ENCODE measurements at places on chromosomes 2 and 18.

GRCh38 chr2:240449764-240450531, 14.5 kb downstream of the GPC1 start:
- peaks cover 7% of the 10 kb centered on the region for H3K4me1 ChIP-seq
- H3K27ac ChIP-seq: no peak overlapping the region
- H3K27me3 ChIP-seq: peaks cover 36% of the 10 kb centered on the region
- DNase-seq: no peak

DNA sequence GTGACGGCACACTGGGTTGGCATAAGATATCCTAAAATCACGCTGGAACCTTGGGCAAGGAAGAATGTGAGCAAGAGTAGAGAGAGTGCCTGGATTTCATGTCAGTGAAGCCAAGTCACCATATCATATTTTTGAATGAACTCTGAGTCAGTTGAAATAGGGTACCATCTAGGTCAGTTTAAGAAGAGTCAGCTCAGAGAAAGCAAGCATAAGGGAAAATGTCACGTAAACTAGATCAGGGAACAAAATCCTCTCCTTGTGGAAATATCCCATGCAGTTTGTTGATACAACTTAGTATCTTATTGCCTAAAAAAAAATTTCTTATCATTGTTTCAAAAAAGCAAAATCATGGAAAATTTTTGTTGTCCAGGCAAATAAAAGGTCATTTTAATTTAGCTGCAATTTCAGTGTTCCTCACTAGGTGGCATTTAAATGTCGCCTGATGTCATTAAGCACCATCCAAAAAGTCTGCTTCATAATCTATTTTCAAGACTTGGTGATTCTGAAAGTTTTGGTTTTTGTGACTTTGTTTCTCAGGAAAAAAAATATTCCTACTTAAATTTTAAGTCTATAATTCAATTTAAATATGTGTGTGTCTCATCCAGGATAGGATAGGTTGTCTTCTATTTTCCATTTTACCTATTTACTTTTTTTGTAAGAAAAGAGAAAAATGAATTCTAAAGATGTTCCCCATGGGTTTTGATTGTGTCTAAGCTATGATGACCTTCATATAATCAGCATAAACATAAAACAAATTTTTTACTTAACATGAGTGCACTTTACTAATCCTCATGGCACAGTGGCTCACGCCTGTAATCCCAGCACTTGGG, 19.6 kb downstream of the RSAD2 start:
- no peaks in the 10 kb centered on the region for H3K27me3 ChIP-seq
- peaks cover 3% of the 10 kb centered on the region for H3K36me3 ChIP-seq
- H3K27ac ChIP-seq: peak overlapping the region; percentile 4
- no peak for DNase-seq
- H3K4me1 ChIP-seq: peaks cover 7% of the 10 kb centered on the region

- no peaks in the 10 kb centered on the region for H3K36me3 ChIP-seq
- no peak overlapping the region for H3K4me3 ChIP-seq
- no peak overlapping the region for H3K27ac ChIP-seq
- no peaks in the 10 kb centered on the region for H3K27me3 ChIP-seq
- DNase-seq: no peak
These were observed 170.6 kb downstream of the FIGN start for GRCh38 chr2:163565192-163565591.

GRCh38 chr2:240450532-240451107, 15.2 kb downstream of the GPC1 start:
- no peaks in the 10 kb centered on the region for H3K36me3 ChIP-seq
- H3K4me1 ChIP-seq: peaks cover 7% of the 10 kb centered on the region
- H3K27ac ChIP-seq: no peak overlapping the region
- peaks cover 39% of the 10 kb centered on the region for H3K27me3 ChIP-seq

- peaks cover 3% of the 10 kb centered on the region for H3K27me3 ChIP-seq
- no peaks in the 10 kb centered on the region for H3K4me1 ChIP-seq
- no peak for DNase-seq
- no peak overlapping the region for H3K27ac ChIP-seq
- H3K36me3 ChIP-seq: no peaks in the 10 kb centered on the region
These were observed 87.2 kb downstream of the PPP1R1C start for GRCh38 chr2:182072861-182073260.

DNA sequence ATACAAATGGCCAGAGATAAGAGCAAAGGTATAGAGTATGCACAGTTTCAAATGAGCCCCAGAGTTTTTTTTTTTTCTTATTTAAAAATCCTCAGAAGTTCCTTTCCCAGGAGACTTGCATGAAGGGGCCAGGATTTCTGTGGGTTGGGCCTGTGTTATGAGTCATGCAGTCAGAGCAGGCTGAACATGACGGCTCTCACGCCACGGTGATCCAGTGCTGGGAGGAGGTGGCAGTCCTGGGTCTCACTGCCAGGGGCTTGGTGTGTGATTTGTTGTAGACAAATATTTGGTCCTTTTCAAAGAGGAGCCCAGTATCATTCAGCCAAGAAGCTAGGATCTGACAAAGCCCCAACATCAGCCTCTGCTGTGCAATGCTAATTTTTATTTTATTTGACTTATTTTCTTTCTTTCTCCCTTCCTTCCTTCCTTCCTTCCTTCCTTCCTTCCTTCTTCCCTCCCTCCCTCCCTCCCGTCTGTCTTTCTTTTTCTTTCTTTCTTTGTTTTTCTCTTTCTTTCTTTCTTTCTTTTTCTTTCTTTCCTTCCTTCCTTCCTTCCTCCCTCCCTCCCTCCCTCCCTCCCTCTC, 10.4 kb upstream of the KCNE4 start:
- H3K36me3 ChIP-seq: no peaks in the 10 kb centered on the region
- H3K4me3 ChIP-seq: no peak overlapping the region
- H3K27me3 ChIP-seq: no peaks in the 10 kb centered on the region
- no peak for DNase-seq

DNA sequence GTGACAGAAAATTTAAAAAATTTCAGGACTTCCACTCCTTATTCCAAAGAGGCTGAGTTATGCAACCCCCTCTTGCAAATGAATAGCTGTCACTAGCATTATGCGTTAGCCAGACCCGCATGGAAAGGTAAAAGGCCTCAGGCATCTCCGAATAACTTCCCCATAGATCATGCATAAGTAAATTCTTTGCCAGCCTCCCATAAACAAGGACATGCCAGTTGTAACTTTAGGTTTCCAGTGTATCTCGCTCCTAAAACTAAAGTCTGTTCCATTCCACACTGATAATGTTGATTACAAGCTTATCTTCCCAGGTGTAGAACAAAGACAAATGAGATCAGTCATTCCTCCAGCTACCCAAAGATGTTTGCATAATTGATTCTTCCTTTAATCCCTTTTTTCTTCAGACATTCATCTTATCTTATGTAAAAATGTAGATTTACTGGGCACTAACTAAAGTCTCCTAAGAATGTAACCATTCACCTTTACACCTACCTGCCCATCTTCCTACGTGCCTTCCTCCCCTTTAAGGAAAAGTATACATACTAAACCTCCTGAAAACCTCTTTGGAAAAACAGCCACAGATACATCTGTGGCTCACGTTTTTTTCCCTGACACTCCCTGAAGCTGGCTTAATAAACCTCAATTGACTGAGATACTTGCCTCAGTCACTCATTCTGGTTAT, 13.6 kb upstream of the NFU1 start:
- DNase-seq: no peak
- H3K4me1 ChIP-seq: peaks cover 30% of the 10 kb centered on the region
- no peaks in the 10 kb centered on the region for H3K36me3 ChIP-seq
- H3K27me3 ChIP-seq: no peaks in the 10 kb centered on the region
- H3K4me3 ChIP-seq: no peak overlapping the region

DNA sequence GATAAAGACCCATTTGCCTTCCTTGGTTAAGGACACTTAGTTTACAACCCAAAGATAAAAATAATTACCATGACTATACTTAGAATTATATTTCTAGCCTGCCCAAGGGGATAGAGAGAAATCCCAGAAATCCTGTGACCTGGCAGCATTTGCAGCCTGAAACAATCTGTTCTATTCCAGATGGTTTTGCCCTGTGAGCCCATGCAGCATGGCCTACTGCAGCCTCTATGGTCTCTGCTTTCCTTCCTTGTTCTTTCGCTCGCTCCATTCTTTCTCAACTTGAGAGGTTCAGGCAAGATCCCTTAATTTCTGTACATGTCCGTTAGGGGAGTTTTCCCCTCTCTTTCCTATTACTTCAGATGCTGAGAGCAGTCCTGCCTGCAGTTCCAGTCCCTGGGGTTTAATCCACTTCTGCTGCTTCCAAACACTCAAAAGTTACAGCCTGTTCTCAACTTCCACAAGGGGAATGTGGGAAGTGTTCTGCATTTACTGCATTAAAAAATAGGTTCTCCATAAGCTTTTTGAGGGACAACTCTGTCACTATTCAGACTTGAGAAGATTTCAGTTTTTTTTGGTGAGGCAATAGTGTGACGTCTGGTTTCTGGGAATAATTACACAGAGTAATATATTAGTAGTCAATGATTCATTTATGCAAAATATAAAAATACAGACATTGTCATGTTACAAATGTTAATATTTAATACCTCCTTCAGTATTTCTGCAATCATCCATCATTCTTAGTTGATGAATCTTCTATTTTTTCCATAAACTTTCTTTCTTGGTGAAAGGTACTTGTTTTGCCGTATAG, 80.3 kb downstream of the CDCA7 start:
- no peaks in the 10 kb centered on the region for H3K36me3 ChIP-seq
- H3K4me1 ChIP-seq: peaks cover 7% of the 10 kb centered on the region
- no peak overlapping the region for H3K27ac ChIP-seq
- H3K27me3 ChIP-seq: peaks cover 11% of the 10 kb centered on the region

- H3K4me1 ChIP-seq: no peaks in the 10 kb centered on the region
- DNase-seq: no peak
- no peak overlapping the region for H3K27ac ChIP-seq
- no peaks in the 10 kb centered on the region for H3K27me3 ChIP-seq
- H3K36me3 ChIP-seq: peaks cover 12% of the 10 kb centered on the region
- no peak overlapping the region for H3K4me3 ChIP-seq
These were observed 130.0 kb downstream of the TAF4B start for GRCh38 chr18:26356045-26356785.

DNA sequence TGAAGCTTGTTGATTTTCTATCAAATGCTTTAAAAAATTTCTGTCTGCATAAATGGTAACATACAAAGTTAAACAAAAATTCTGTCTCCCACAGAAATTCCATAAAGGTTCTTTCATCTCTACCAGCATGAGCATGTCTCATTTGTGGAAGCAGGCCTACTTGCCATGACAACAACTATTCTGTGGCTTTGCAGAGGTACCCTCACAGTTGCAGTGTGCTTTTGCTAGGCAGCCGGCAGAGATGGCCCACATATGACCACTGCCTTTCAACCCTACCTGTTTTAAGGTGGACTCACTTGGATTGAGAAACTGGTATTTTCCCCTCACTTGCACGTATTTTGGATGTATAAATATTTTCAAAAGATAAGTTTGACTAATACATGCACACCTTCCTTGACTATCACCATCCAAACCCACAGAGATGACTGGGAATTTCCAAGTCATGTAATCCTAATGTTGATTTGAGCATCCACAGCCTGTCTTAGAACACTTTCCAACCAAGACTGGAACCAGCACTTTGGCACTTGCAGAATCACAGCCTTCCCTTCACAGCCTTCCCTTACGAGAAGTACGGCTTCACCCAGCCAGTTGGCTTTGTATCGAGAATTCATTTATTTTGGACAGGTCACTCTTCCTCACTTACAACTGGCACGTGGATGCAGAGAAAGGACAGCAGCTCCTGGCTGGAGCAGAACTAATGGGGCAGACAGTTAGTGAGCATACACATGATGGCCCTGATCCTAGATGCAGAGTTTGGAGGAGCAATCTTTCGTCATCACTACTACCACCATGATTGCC, 9.3 kb upstream of the FHL2 start:
- no peaks in the 10 kb centered on the region for H3K36me3 ChIP-seq
- no peak overlapping the region for H3K4me3 ChIP-seq
- H3K27ac ChIP-seq: no peak overlapping the region
- no peaks in the 10 kb centered on the region for H3K4me1 ChIP-seq
- no peak for DNase-seq

DNA sequence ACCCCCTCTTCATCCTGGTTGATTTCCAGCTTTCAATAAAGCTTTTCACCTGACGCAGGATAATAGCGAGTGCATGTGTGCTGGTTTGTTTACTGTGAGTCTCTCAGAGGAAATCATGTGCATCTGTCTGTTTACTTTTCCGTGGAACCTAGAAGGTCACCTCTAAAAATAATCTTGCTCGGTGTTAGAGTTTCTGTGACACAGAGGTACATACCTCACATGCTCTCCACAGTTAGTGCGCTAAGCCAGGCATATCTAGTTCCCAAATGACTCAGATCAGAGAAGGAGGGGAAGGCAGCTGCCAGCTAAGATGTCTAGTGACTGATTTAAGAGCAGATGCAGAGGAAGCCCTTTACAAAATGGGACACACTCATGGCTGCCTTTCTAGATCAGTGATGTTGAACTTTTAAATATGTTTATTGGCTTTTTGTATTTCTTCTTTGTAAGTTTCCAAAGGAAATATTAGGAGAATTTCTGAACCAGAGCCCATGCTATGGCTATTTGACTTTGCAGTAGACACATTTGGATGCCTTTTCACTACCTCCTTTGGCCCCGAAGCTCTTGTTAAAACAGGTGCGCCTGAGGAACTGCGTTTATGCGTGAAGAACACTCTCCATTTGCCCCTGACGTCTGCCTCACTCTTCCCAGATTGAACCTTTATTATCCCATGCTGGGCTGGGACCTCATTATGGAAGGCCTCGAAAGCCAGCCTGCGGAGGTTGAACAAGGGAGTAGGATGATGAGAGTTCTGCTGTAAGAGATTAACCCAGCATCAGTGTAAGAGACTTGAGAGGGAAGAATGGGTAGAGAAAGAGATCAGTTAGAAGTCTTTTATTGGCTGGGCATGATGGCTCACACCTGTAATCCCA, 145.6 kb downstream of the FAM161A start:
- no peak overlapping the region for H3K4me3 ChIP-seq
- H3K36me3 ChIP-seq: no peaks in the 10 kb centered on the region
- no peaks in the 10 kb centered on the region for H3K27me3 ChIP-seq
- peak; percentile 26 for DNase-seq
- H3K27ac ChIP-seq: no peak overlapping the region

- no peaks in the 10 kb centered on the region for H3K4me1 ChIP-seq
- peaks cover 2% of the 10 kb centered on the region for H3K27me3 ChIP-seq
- H3K4me3 ChIP-seq: no peak overlapping the region
- no peak for DNase-seq
- H3K27ac ChIP-seq: no peak overlapping the region
- no peaks in the 10 kb centered on the region for H3K36me3 ChIP-seq
These were observed 161.7 kb downstream of the PARD3B start for GRCh38 chr2:204706939-204707338.

- H3K36me3 ChIP-seq: no peaks in the 10 kb centered on the region
- H3K4me1 ChIP-seq: no peaks in the 10 kb centered on the region
- H3K27me3 ChIP-seq: peaks cover 4% of the 10 kb centered on the region
- H3K4me3 ChIP-seq: no peak overlapping the region
- DNase-seq: no peak
These were observed 345.7 kb upstream of the SPRED2 start for GRCh38 chr2:65778137-65778536.

- no peak overlapping the region for H3K27ac ChIP-seq
- H3K4me3 ChIP-seq: no peak overlapping the region
- peaks cover 5% of the 10 kb centered on the region for H3K4me1 ChIP-seq
- no peaks in the 10 kb centered on the region for H3K36me3 ChIP-seq
- H3K27me3 ChIP-seq: peaks cover 26% of the 10 kb centered on the region
These were observed 148.3 kb downstream of the MEIS1 start for GRCh38 chr2:66582987-66583880.

GRCh38 chr2:237931205-237931721, 35.6 kb upstream of the UBE2F start:
- no peaks in the 10 kb centered on the region for H3K27me3 ChIP-seq
- peaks cover 24% of the 10 kb centered on the region for H3K4me1 ChIP-seq

- no peaks in the 10 kb centered on the region for H3K36me3 ChIP-seq
- no peak overlapping the region for H3K4me3 ChIP-seq
- peaks cover 30% of the 10 kb centered on the region for H3K4me1 ChIP-seq
- peak; percentile 24 for DNase-seq
- H3K27me3 ChIP-seq: no peaks in the 10 kb centered on the region
These were observed 51.6 kb downstream of the SPP2 start for GRCh38 chr2:234102112-234102511.

Measured in activated CD8-positive, alpha-beta T cell treated with anti-CD3 and anti-CD28 coated beads for 36 hours (primary cell).